ENCODE measurements at places on chromosomes 6 and 20.

GRCh38 chr6:43180985-43181384 lies 1.0 kb upstream of the CUL9 start:
- no peak for DNase-seq

DNA sequence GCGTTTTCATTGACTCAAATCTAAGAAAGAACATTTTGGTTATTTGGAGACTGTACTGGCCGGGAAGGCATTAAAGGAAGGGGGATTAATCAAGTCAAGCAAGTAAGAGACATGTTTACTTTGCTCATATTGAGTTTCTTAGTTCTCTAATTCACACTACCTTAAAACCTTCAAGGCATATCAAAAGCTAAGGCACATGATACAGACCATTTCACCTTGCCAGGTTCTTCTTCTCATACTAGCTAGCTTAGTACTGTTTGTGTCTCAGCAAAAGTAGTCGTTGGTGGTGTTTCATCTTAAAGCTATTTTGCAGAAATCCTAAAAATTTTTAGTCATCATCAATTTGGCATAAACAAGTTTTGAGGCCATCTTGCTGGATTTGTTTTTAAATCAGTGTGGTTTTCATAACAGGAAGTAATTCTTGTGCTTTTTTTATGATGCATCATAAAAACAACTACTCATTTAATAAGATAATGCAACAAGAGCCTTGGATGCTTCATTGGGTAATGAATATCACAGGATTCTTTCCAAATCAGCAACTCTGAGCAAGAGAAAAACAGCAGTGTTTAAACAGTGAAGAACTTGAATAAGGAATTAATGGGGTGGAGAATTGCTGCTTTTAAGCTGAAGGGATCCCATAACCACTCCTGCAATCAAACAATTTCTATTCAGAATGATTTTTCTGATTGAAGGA lies 425.3 kb downstream of the EPM2A start:
- no peak for DNase-seq

GRCh38 chr6:49003348-49003747 lies 459.7 kb downstream of the MMUT start:
- no peak for DNase-seq

- DNase-seq = no peak
Measured at GRCh38 chr20:45300961-45301360, 5.7 kb upstream of the RBPJL start.

DNA sequence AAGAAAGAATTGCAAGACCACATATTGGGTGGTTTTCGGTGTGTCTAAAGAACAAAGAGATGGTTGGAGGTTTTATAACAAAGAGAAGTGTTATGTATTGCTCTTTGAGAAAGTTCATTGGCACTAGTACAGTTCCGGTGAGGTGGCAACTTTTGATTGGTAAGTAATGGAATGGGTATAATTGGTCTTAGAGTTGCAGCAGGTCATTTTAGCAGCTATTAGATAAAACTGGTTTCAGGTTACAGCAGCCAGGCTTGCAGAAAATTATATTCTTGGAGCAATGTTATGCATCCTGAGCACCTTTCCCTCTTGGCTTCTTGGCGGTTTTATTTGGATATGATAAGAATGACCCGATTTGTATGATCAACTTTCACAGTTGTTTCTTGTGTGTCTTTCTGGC lies 12.3 kb upstream of the SSTR4 start:
- DNase-seq = no peak

DNA sequence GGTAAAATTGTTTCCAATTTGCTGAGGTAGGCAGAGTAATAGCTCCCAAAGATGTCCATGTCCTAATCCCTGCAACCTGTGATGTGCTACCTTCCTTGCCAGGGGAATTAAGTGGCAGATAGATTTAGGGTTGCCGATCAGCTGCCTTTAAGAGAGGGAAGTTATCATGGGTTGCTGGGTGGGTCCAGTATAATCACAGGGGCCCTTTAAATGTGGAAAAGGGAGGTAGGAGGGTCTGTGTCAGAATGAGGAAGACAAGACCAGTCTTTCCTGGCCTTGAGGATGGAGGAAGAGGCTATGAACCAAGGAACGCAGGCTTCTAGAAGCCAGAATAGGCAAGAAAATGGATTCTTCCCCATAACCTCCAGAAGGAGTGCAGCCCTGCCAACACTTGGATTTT lies 50.7 kb downstream of the CTCFL start:
- DNase-seq = no peak

DNA sequence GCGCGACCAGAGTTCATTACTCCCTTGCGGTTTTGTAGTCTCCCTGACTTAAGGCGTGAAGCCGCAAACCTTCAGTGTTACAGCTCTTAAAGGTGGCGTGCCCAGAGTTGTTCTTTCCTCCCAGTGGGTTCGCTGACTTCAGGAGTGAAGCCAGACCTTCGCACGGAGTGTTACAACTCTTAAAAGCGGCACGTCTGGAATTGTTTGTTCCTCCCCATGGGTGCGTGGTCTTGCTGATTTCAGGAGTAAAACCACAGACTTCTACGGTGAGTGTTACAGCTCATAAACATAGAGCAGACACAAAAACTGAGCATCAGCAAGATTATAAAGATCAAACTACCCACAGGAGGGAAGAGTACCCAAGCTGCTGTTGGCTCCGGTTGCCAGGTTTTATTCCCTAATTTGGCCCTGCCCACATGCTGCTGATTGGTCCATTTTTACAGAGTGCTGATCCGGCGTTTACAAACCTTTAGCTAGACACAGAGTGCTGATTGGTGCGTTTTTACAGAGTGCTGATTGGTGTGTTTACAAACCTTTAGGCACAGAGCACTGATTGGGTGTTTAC lies 10.4 kb downstream of the TMEM14C start:
- no peak for DNase-seq

- DNase-seq = no peak
Measured at GRCh38 chr20:37885042-37885441, 17.9 kb upstream of the VSTM2L start.

- DNase-seq = no peak
Measured at GRCh38 chr20:6623989-6624388, 143.5 kb upstream of the BMP2 start.

DNA sequence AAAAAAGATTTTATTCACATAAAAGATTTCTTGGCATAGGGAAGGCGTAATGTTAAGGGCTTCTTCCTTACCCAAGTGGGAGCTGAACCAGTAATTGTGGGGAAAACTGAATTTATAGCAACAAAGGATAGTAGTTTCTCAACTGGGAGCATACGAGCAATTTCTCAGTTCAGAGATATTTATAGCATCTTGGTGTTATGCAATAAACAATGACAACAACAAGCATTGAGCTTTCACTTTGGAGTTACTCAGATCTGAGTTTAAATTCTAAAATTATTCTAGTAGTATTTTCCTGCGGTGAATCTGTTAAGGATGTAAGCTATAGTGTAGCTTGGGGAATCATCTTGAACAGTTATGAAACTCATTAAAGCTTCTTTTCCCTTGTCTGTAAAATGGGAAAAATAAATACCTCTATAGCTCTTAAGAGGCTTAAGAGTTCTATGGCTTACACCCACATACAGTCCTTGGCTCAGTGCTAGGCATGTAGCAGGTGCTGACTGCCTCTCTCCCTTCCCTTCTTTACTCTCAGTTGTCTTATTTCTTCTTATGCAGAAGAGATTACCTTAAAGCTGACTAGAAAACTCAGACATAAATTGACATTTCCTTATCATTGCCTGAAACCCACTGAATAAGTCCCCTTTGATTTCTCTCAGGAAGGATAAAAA lies 58.8 kb downstream of the SAMD5 start:
- DNase-seq = no peak

- no peak for DNase-seq
Measured at GRCh38 chr6:72623808-72624207, 1.9 kb downstream of the KCNQ5 start.

GRCh38 chr6:61203966-61204496 lies 1082.0 kb downstream of the KHDRBS2 start:
- no peak for DNase-seq

DNA sequence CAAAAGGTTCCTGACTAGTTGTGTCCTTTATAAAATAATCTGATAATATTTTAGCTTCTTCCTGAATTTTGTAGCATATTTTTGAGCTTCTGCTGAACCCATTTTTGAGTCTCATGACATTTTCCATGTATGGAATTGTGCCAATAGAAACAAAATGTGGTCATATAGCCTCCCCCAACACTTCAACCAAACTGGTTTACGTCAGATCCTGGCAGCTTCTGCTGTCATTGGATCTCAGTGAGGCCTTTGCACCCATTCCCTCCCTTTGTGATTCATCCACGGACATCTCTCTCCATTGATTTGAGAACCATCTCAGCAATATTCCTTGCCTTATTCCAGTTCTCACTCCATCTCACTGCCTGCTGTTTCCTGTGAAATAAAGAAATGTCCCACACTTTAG lies 166.0 kb upstream of the PROKR2 start:
- no peak for DNase-seq

- no peak for DNase-seq
Measured at GRCh38 chr6:112760831-112761230, 413.7 kb downstream of the RFPL4B start.

- DNase-seq = no peak
Measured at GRCh38 chr6:133980168-133980567, 27.1 kb downstream of the TBPL1 start.

GRCh38 chr6:163329991-163330390 lies 84.5 kb upstream of the QKI start:
- no peak for DNase-seq

DNA sequence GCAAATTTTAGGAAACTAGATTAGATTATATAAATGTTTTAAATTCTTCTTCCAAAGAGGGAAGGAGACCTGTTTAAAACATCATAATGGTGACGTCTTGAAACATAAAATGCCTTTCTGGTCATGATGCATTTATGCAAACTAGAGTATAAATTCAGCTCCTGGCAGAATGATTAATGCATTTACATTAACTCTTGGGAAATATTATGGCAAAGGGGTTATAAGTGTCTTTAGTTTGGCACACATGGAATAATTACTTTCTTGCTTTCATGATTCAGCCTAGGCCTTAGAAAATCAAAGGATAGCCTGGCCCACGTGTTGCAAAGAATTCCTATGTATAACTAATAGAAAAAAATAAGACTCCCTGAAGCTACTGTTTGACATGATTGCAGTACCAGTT lies 639.2 kb downstream of the RFPL4B start:
- DNase-seq = no peak

All from NCI-H446 treated with DMSO at 0.1 percent for 48 hours (cell line).